Mesenchymal stem cell (in vitro differentiated cells and primary cell): ENCODE measurements at places on chromosomes 2 and 18.

DNA sequence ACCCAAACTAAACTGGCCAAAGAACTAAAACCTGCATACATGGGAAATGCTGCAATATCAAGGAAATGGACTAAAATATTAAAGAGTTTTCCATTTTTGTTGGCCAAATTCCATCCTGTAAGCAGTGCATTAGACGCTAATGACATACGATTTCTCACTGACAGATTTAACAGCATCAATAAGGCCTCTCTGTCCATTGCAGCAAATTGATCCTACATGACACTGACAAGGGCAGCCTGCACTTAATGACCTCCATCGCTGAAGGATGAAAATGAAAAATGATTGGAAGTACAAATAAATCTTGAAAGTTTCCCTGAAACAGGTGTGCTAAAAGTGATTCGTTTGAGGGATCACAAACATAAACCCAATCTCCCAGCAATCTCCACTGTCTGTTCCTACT is 317.6 kb upstream of the KLHL14 start:
- no peak overlapping the region for H3K27ac ChIP-seq
- no peak overlapping the region for H3K4me3 ChIP-seq
- no peaks in the 10 kb centered on the region for H3K4me1 ChIP-seq

DNA sequence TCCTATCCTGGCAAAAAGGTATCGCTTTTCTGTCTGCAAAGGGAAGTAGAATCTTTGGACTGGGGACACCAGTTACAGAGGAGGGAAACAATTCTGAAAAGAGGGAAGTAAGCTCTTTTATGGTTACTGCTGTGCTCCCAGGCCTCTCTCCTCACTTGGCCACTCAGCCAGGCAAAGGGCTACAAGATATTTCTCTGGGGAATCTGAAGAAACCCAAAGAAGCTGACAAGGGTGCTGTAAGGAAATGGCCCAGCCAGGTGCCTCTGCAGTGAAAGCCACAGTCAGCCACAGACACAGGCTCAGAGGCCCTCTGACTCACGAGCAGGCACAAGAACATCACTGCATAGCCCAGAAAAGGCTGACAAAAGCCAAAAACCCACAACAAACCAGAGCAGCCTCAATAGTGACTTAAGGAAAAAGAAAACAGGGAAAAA is 5.8 kb downstream of the HDLBP start:
- H3K27ac ChIP-seq: peak overlapping the region; percentile 27
- H3K4me1 ChIP-seq: peaks cover 17% of the 10 kb centered on the region
- H3K27me3 ChIP-seq: no peaks in the 10 kb centered on the region
- DNase-seq: peak; percentile 66

DNA sequence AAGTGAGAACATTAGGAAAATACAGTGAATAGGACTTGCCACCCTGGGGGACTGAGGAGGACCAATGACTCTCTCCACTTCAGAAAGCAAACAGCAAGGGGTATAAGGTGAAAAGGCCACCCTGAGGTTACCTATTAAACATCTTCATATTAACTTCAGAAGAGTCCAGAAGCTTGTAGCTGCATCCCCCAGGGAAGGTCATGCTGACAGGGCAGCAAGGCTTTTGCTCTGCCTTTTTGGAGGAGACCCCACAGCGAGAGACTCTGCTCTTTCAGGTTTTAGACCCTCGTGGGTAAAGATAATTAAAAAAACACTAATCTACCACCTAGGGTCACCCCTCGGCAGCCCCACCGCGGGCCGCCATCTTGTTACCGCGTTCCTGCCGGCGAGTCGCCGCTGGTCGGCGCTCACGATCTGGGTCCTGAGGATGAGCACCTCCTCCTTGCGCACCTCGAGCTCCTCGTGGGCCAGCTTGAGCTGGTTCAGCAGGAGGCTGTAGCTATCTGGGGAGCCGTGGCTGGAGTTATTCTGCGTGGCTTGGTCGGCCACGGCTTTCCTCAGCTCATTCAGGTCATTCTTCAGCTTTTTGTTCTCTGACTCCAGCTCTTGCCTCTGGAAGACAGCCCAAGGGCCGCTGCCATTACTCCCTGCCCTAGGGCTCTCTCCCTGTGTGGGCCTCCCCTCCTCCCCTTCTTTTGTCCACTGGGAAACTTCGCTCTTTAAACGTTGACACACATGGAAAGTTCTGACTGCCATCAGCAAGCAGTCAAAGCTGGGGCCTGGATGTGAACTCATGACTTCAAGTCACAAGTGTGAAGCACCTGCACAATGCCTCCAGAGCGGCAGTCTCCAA is 50.7 kb upstream of the ACAA2 start:
- peaks cover 16% of the 10 kb centered on the region for H3K27me3 ChIP-seq
- H3K27ac ChIP-seq: no peak overlapping the region
- peaks cover 2% of the 10 kb centered on the region for H3K4me1 ChIP-seq
- no peaks in the 10 kb centered on the region for H3K36me3 ChIP-seq

- no peak for DNase-seq
- H3K27me3 ChIP-seq: no peaks in the 10 kb centered on the region
- no peaks in the 10 kb centered on the region for H3K4me1 ChIP-seq
- no peaks in the 10 kb centered on the region for H3K36me3 ChIP-seq
These were observed 244.6 kb downstream of the ZEB2 start for GRCh38 chr2:144275340-144275739.

DNA sequence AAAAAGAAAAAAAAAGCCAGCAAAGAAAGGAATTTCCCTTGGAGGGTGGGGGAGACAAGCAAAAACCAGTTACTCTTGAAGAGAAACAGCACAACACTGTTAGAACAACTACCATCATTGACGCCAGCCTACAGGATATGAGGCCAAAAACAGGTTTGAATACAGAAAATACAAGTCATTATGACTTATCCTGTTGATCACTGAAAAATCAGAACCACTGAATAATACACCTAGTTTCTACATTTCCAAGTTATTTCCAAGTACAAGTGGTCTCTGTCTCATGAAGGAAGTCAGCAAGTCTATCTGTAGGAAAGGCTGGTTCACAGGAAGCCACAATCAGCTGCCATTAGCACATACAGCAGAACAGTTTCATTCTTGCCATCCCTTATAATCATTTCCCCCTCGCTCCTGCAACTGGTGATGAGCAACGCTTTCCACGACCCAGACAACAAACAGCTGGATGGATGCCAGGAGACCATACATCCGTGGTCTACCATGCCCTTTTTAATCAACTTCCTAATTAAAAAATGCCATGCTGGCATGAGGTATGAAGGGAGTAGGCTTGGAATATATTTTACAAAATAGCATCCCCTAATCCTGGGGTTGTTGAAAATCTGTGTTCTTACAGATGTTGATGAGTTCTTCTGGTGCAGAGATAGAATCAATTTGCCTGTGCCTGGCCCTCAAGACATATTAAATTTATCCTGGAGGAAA is 10.4 kb downstream of the MYT1L start:
- no peaks in the 10 kb centered on the region for H3K36me3 ChIP-seq
- H3K27me3 ChIP-seq: no peaks in the 10 kb centered on the region
- H3K4me3 ChIP-seq: no peak overlapping the region
